ENCODE measurements at places on chromosomes 1 and 21.

DNA sequence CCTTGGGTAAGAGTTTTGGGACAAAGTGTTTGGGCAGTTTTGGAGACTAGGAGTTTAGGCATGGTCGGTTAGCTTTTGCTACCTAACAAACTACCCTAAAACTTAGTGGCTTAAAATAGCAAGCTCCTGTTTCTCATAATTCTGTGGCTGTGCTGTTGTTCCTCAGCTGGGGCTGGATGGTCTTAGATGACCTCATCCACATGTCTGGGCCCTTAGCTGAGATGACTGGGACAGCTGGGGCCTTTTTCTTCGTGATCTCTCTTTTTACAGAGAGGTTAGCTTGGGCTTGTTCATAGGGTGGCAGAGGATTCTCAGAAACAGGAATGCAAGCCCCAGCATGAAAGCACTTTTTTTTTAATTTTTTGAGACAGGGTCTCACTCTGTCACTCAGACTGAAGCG lies 6.6 kb downstream of the ATP1A4 start:
- DNase-seq = no peak

DNA sequence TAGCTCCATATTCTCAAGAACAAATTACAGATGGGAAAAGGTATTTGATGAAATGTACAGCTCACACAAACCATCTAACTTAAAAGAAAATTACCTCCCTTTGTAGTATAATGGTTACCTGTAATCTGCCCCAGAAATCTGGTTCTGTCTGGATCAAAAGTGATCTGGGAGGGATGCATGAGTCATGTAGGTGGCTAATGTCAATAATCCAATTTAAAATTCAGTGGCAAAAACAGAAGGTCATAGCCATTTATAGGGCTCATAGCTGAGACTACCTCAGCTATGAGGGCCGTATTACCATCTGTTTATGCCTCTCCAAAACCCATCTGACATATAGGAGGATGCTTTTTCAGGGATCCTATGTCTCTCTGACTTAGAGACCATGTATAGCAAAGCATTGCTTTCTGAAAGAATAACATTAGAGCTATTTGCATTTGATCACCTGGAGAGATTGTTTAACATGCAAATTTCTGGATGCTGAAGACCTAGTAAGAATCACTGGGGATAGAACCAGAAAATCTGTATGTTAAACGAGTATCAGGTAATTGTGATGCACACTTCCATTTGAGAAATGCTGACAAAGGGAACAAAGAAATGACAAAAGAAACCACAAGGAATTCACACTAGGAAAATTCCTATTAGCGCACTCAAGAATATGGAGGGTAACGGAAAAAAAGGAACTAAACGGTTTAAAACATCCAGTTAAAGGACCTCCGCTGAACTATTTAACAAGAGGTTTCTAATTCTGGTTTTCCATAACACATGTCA lies 17.6 kb downstream of the PAXBP1 start:
- DNase-seq = no peak

- peak; percentile 68 for DNase-seq
These were observed 46.0 kb upstream of the MACF1 start for GRCh38 chr1:39158327-39159086.

DNA sequence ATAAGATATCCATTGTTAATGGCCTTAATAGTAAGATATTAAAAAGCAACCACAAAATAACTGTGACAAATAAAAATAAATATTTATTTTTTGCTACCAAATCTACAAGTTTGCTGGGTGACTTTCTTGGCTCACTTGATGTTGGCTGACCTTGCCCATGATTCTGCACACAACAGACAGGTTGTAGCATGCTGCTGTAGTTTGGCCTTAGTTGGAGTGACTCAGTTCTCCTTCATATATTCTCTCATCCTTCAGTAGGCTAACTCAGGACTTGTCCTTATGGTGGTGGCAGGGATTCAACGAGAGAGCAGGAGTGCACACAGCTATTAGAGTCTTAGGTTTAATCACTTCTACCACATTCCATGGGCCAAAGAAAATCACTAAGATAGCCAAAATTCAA lies 437.9 kb downstream of the MRPL39 start:
- DNase-seq = no peak

GRCh38 chr1:205324781-205325180 lies 3.2 kb upstream of the NUAK2 start:
- DNase-seq = no peak

DNA sequence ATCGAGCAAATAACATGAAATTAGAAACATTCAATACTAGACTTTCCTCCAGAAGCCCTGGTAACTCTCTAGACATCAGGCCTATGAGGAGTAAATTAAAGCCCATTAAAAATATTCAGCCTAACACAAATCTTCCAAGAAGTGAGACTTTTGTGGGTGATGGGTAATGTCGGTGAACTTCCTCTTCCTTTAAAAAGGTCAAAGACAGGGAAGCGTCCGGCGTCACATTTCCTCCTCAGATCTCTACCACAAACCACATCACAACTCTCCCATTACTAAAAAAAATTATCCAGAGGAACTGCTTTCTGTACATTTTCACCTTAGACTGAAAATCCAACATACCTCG lies 1.4 kb downstream of the EIF4G3 start:
- no peak for DNase-seq

- no peak for DNase-seq
These were observed 18.7 kb upstream of the OR6N2 start for GRCh38 chr1:158799689-158800088.

DNA sequence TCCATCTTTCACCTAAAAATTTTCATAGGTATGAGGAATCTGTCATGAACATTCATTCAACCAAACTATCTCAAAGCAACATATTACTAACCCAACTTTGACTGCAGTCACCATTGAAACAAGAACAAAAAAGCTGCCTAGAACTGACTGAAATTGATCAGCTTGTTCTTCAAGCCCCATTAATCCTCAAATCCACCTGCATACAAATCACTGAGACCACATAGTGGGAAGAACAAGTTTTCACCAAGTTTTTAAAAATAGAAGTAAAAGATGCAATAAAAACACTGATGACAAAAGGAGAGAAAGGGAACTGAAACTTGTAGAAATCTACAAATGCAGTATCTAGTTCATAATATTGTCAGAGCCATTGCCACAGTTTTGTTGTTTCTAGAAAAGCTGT lies 6.1 kb downstream of the SORT1 start:
- DNase-seq = no peak

DNA sequence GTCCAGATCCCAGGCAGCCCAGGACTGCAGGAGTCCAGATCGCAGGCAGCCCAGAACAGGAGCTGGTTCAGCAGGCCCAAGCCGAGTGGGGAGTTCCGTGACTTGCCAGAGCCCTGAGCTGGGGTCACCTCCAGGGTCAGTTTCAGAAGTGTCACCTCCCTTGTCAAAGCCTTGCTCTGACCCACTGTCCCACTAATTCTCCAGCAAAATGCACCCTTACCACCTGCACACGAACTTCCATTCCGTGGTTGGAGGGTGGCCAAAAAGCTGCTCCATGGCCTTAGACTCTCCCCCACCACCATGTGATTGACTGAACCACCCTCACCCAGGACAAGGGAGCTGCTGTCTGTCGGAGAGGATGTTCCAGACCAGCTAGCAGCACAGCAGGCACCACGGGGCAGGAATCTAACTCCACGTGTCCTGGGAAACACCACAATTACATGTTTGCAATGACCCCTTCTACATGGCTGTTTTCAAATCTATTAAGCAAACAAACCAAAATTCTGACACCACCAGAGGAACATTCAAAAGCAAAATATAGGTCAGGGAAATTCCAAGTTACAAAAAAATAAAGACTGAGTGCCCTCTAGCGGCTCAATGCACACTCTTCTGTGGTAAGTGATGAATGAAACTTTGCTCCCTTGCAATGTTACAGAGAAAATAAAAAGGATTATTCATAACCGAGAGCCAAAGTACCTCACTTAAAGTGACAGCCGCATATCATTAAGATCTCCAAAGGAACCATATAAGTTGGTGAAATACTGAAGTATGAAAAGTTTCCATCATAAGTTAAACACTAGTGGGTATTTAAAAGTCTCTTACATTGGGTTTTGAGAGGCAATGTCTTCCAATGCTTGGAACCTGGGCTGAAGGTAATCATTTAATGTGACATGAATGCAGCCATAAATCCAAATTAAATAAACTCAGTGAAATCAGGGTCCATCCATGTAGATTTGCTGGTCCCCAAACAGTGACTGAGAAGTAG lies 76.3 kb downstream of the NPHP4 start:
- DNase-seq = peak; percentile 25

- DNase-seq = no peak
These were observed 104.3 kb downstream of the NPHP4 start for GRCh38 chr1:5887971-5888361.

DNA sequence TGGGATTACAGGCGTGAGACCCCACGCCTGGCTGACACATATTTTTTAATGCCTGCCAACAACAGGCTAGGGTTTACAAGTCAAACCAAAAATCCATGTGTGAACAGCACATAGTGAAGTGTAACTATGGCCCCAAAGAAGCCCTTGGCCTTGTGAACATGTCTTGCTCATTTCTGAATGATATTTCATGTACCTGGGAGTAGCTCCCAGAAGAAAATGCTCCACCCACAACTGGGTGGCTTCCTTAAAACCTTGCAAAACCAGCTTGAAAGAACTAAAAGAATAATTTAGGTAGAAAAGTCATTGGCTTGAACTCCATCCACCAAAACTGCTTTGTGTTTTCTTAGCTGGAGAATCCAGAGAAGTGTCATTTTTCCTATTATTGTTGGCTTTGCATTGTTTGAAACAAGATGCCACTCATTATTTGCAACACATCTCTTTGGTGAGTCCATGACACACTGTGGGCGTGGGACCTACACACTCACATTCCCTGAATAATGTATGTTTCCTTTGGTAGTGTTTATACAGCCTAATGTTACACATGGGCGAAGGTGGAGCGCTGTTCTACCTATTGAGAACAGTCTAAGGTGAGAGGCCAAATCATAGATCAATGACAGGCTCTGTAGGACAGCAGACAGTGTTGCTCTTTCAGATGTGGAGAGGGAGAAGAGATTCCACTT lies 28.5 kb upstream of the SDE2 start:
- DNase-seq = no peak

GRCh38 chr21:32545948-32546441 lies 39.3 kb downstream of the TCP10L start:
- DNase-seq = no peak
